ENCODE measurements at places on chromosomes 1 and 21. TPM values are rescaled to one million over a fixed set of nuclear protein-coding genes. Genes with fewer than 3 reads are reported as not detected.

COQ8A gene
- total RNA-seq, result 17.5 TPM

GRCh38 chr1:25081496-25081895 lies 150.8 kb downstream of the SYF2 start:
- DNase-seq, result no peak

DNA sequence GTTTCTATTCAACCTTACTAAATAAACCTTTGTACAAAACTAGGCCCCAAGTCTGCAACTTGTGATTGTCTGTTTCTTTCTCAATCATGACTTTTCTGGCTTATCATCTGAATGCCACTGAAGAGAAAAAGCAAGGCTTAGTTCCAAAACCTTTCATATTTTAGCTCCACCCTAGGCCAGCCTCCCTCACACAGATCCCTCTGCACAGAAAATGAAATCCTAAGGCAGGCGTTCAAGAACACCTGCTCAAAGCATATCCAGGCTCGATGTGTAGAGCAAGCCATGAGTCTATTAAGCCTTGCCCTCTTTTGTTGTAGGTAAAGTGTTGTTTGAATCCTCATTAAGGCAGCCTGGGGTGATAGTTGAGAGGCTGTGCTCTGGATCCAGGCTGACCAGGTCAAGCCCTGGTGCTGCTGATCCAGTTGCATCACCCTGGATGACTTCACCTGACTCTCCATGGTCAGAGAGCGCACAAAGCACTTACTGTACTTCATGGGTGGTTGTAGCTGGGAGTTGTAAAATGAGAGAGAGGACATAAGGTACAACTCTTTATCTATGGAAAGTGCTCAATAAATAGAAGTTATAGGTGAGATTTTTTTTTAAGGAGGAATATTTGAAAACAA lies 39.0 kb downstream of the FYB2 start:
- DNase-seq, result no peak

DNA sequence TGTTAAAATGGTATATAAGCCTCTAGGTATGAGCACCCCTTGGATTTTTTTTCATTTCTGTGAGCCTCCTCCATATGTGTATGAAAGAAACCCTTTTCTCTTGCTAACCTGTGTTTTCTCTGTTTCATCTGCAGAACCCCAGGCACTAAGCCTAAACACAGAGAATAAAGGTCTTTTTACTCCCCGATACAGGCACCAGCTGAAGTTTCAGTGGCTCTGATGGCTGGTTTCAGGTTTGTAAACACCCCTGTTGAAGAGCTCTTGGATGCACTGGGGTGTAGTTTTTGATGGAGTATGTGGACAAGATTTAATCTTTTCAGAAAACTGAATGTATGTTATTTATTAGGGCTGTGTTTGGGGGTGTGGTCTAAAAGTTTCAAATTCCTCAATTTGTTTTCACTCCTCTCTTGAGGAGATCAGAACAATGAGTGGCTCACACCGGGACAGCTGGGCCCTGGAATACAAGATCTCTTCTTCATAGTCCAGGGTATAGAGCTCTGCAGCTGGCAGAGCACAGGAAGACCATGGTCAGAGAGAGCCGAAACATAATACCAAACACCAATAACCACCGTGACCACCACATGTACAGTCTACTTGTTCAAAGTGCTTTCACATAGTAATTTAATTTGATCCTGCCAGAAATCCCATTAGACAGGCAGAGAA lies 50.2 kb upstream of the VTCN1 start:
- no peak for DNase-seq

GRCh38 chr1:32138965-32139364 lies 31.1 kb downstream of the KPNA6 start:
- DNase-seq, result no peak
